Heart left ventricle (tissue), 16 donors: ENCODE measurements at places on chromosomes 5 and 9. TPM values are rescaled to one million over a fixed set of nuclear protein-coding genes. Genes with fewer than 3 reads are reported as not detected.

GRCh38 chr9:84519413-84519812 is 150.1 kb upstream of the NTRK2 start:
- H3K27ac ChIP-seq, result no peak overlapping the region
- no peak overlapping the region for H3K4me3 ChIP-seq
- no peaks in the 10 kb centered on the region for H3K4me1 ChIP-seq
- no peaks in the 10 kb centered on the region for H3K27me3 ChIP-seq
- no peak for DNase-seq
- H3K36me3 ChIP-seq, result no peaks in the 10 kb centered on the region

DNA sequence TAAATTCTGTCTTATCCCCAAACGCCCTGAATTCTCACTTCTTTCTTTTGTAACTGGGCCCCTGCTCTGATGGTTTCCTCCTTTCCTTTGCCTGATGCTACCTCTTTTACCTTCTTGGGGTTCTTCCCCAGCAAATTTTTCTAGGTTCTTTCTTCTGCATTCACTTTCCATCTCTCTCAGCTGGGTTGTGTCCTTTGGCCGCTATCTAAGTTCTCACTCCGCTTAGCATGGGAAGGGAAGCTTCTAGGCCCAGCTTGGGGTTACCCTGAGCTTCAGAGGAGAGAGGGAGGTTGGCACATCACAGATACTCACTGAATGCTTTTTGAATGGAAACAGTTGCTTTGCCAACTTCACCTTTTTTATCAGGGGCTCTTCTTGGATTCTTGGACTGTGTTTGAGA is 17.0 kb downstream of the PALM2AKAP2 start:
- H3K27me3 ChIP-seq, result no peaks in the 10 kb centered on the region
- H3K4me3 ChIP-seq, result no peak overlapping the region
- H3K4me1 ChIP-seq, result peaks cover 32% of the 10 kb centered on the region
- DNase-seq, result no peak

- H3K4me1 ChIP-seq, result no peaks in the 10 kb centered on the region
- H3K36me3 ChIP-seq, result no peaks in the 10 kb centered on the region
- H3K27ac ChIP-seq, result no peak overlapping the region
- H3K4me3 ChIP-seq, result no peak overlapping the region
These were observed 509.3 kb upstream of the CTNND2 start for GRCh38 chr5:12413585-12413984.

- no peaks in the 10 kb centered on the region for H3K27me3 ChIP-seq
- H3K4me1 ChIP-seq, result peaks cover 32% of the 10 kb centered on the region
- DNase-seq, result no peak
These were observed 204.4 kb downstream of the TRIO start for GRCh38 chr5:14347522-14347921.

DNA sequence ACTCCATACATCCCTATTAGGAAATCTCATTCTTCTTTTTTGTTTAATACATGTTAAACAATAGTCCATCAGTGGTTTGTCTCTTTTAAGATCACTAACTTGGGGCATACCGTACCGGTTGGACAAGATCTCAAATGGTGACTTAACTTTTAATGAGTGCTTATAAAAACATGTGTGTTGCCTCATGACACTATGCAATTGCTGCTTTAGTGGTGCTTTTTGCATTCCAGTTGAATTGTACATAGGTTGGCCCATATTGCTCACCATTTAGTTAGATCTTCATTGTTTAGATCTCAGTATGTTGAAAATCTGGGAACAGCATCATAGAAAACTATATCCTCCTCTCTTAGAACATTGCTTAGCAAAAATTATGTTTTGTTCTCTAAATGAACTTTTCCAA is 17.8 kb downstream of the C9orf85 start:
- no peaks in the 10 kb centered on the region for H3K36me3 ChIP-seq
- no peak overlapping the region for H3K27ac ChIP-seq
- H3K27me3 ChIP-seq, result no peaks in the 10 kb centered on the region
- H3K4me1 ChIP-seq, result no peaks in the 10 kb centered on the region

DNA sequence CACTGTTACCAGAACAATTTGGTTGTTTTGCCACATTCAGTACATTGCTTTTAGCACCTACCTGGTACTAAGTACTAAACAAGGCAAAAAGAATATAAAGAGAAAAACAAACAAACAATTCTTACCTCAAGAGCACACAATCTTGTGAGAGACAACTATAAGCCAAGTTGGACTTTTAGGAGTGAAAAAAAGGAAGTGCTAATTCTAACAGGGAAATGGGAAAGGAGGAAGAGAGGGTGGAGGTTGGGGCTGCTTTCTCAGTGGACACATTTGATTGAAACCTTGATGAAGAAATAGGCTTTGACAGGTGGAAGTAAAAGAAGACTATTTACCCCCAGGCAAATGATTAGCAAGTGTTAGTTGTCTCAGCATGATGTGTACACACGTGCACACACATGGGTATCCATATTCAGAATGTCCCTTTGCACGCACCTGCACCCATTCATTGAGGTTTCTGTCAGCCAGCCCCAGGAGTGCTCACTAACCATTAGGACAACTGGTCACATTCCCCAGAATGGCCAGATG is 302.6 kb downstream of the ACTL7B start:
- DNase-seq, result no peak
- H3K27me3 ChIP-seq, result no peaks in the 10 kb centered on the region
- H3K4me1 ChIP-seq, result no peaks in the 10 kb centered on the region
- no peak overlapping the region for H3K27ac ChIP-seq
- H3K36me3 ChIP-seq, result no peaks in the 10 kb centered on the region
- no peak overlapping the region for H3K4me3 ChIP-seq

GRCh38 chr9:15069106-15069505 is 158.9 kb upstream of the FREM1 start:
- DNase-seq, result no peak
- no peaks in the 10 kb centered on the region for H3K4me1 ChIP-seq
- H3K36me3 ChIP-seq, result no peaks in the 10 kb centered on the region
- H3K27me3 ChIP-seq, result no peaks in the 10 kb centered on the region

GRCh38 chr5:26339576-26339975 is 698.8 kb downstream of the CDH9 start:
- H3K27me3 ChIP-seq, result no peaks in the 10 kb centered on the region
- H3K4me1 ChIP-seq, result no peaks in the 10 kb centered on the region
- no peak overlapping the region for H3K4me3 ChIP-seq
- DNase-seq, result no peak
- H3K27ac ChIP-seq, result no peak overlapping the region
- H3K36me3 ChIP-seq, result no peaks in the 10 kb centered on the region

GRCh38 chr9:34454571-34455065 is 3.8 kb downstream of the FAM219A start:
- H3K27me3 ChIP-seq, result no peaks in the 10 kb centered on the region
- H3K36me3 ChIP-seq, result no peaks in the 10 kb centered on the region
- H3K4me3 ChIP-seq, result no peak overlapping the region
- H3K27ac ChIP-seq, result peak overlapping the region; percentile 56
- DNase-seq, result peak; percentile 59

DNA sequence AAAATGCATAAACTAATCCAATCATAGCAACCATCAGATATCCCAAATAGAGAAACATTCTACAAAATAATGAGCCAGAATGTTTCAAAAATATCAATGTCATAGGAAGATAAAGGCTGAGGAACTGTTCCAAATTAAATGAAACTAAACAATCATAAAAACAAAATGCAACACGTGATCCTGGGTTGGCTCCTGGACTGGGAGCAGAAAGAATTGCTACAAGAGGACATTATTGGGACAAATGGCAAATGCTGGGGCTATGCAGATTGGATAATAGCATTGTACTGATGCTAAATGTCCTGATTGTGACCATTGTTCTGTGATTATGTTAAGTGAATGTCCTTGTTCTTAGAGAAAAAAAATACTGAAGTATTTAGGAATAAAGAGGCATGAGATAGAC is 54.2 kb upstream of the AKNA start:
- no peak for DNase-seq
- H3K4me3 ChIP-seq, result no peak overlapping the region
- H3K27ac ChIP-seq, result no peak overlapping the region
- H3K36me3 ChIP-seq, result no peaks in the 10 kb centered on the region
- no peaks in the 10 kb centered on the region for H3K27me3 ChIP-seq

DNA sequence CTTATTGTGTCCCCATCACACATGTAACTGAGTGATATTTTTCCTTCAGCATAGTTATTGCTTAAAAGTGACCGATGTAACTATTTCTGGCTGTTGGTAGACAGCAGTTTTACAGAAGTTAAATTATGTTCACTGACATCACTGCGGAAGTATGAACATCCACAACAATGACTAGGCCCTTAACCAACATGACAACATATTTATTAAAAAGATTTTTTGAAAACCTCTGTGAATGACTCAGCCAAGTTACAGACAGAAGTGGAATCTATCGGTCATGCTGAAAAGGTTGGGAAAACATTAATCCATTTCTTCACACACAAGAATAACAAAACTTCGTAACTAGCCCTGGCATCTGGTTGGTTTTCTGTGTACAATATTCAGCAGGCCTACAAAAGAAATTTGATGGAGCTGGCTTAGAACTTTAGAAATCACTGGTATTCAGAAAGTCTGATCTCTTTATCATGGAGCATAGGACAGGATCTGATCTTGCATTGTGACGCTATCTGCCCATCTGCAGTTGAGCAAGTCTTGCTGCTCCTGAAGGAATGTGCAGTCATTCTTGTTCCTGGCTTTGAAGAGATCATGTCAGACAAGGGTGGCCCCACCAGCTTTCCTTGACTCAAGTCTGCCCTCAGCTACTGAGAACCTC is 6.5 kb downstream of the GLIS3 start:
- no peaks in the 10 kb centered on the region for H3K36me3 ChIP-seq
- no peaks in the 10 kb centered on the region for H3K4me1 ChIP-seq
- peak overlapping the region; percentile 40 for H3K27ac ChIP-seq
- no peak for DNase-seq
- no peak overlapping the region for H3K4me3 ChIP-seq

DNA sequence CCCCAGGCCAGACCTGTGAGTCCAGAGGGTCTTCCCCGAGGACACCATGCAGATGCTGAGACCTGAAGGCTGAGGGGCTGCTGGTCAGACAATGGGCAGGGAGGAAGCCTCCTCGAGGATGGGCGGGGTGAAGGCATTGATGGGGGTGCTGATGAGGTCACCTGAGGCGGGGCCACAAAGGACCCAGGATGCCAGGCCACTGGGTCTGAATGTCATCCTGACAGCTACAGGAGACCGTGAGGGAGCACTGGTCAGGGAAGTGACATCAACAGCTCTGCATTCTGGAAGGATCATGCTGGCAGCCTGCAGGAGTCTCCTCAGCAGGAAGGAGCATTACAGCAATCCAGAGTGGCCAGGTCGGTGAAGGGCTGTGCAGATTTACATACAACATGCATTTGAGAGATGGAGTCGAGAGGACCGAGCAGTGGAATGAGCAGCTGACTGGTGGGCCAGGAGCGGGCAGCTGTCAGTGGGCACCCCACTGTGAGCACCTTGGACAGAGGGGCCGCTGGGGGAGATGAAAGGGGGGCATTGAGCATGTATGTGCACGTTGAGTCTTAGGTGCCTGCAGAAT is 77.7 kb upstream of the ADAMTS2 start:
- no peaks in the 10 kb centered on the region for H3K4me1 ChIP-seq
- H3K27ac ChIP-seq, result no peak overlapping the region
- no peak overlapping the region for H3K4me3 ChIP-seq

- peaks cover 59% of the 10 kb centered on the region for H3K4me1 ChIP-seq
- H3K27me3 ChIP-seq, result no peaks in the 10 kb centered on the region
- H3K4me3 ChIP-seq, result no peak overlapping the region
- DNase-seq, result peak; percentile 64
These were observed 18.3 kb upstream of the PHYHD1 start for GRCh38 chr9:128902351-128903078.

DNA sequence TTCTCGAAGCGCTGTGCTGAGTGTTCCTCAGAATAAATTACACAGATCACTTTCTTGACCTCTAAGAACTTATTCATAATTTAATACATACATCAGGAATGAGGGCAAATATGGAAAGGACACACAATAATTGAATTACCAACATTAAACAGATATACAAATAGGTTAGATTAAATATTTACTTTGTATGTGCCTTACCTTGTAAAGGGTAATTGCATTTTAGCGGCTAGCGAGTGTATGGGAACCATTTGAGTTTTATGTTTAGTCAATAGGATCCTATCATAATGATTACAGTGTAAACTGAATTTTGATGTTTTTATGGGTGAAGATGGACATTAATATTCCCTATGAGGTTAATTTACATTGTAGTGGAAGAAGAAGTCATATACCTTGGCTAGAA is 1187.1 kb upstream of the WWC1 start:
- no peak overlapping the region for H3K4me3 ChIP-seq
- no peak overlapping the region for H3K27ac ChIP-seq
- no peak for DNase-seq
- no peaks in the 10 kb centered on the region for H3K4me1 ChIP-seq
- no peaks in the 10 kb centered on the region for H3K27me3 ChIP-seq

DNA sequence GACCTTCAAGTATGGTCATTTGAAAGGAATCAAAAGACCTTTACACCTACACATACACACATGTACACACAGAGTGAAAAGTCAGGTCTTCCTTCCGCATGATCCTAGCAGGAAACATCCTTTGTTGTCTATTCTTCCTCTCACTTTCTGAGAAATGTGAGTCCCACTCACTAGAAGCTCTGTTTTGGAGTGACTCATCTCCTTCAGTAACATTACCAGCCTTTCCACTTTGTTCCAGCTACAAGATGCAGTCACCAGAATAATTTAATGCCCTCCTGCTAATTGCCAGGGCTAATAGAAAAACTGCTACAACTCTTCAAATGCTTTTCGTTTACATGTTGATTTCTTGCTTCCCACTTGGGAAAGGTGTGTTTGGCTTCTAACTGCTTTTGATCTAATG is 417.3 kb downstream of the RASEF start:
- no peak overlapping the region for H3K27ac ChIP-seq
- H3K4me1 ChIP-seq, result no peaks in the 10 kb centered on the region
- H3K27me3 ChIP-seq, result no peaks in the 10 kb centered on the region
- H3K36me3 ChIP-seq, result no peaks in the 10 kb centered on the region

GRCh38 chr5:178386336-178386931 is 153.8 kb upstream of the PHYKPL start:
- no peak overlapping the region for H3K4me3 ChIP-seq
- H3K27ac ChIP-seq, result no peak overlapping the region
- DNase-seq, result no peak

GRCh38 chr9:14189578-14189977 is 124.4 kb downstream of the NFIB start:
- H3K27ac ChIP-seq, result no peak overlapping the region
- H3K36me3 ChIP-seq, result no peaks in the 10 kb centered on the region
- H3K4me3 ChIP-seq, result no peak overlapping the region
- no peaks in the 10 kb centered on the region for H3K27me3 ChIP-seq
- no peak for DNase-seq
- H3K4me1 ChIP-seq, result peaks cover 64% of the 10 kb centered on the region

- DNase-seq, result no peak
- H3K4me1 ChIP-seq, result peaks cover 3% of the 10 kb centered on the region
- no peak overlapping the region for H3K4me3 ChIP-seq
- no peaks in the 10 kb centered on the region for H3K27me3 ChIP-seq
- H3K36me3 ChIP-seq, result no peaks in the 10 kb centered on the region
These were observed 115.1 kb downstream of the PCSK1 start for GRCh38 chr5:96317945-96318344.

The RABEPK gene
- total RNA-seq, result 10.6 TPM

The SPATA6L gene
- 0.53 TPM for total RNA-seq

The DMRT2 gene
- total RNA-seq, result 0.12 TPM

The TMEM174 gene
- total RNA-seq, result not detected
